ENCODE measurements at places on chromosomes 13 and 19. TPM values are rescaled to one million over a fixed set of nuclear protein-coding genes. Genes with fewer than 3 reads are reported as not detected.

GRK1 gene
- total RNA-seq, result not detected

CEACAM16 gene
- total RNA-seq, result not detected

VSTM2B gene
- total RNA-seq, result not detected

CATSPERD gene
- total RNA-seq, result not detected

ZNF208 gene
- 9.3 TPM for total RNA-seq

TGFBR3L gene
- not detected for total RNA-seq

KCTD15 gene
- total RNA-seq, result 8.2 TPM

ANKLE1 gene
- total RNA-seq, result not detected

SLC6A16 gene
- 0.85 TPM for total RNA-seq

TUBA3C gene
- total RNA-seq, result not detected

CRB3 gene
- not detected for total RNA-seq

OR7D2 gene
- not detected for total RNA-seq

DCLK1 gene
- total RNA-seq, result 111 TPM

Measured in subcutaneous adipose tissue (tissue), 4 donors.